Hematopoietic multipotent progenitor cell (in vitro differentiated cells): ENCODE measurements at places on chromosomes 11 and 22.

DNA sequence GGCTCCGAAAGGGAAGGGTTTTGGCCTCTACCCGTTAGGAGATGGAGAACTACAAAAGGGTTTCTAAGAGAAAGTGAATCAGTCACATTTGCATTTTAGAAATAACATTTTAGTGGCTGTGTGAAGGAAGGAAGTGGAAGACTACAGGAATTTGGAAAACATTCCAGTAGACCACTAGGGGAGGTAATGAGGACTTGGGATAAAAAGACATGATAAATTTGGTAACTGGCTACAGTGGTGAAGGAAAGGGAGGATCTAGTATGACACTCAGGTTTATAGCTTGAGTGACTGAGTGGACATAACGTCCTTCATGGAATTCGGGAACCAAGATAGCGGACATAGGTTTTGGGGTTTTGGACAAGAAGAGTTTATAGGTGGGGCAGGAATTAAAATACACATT lies 7.0 kb upstream of the RRM1 start:
- no peak for DNase-seq

DNA sequence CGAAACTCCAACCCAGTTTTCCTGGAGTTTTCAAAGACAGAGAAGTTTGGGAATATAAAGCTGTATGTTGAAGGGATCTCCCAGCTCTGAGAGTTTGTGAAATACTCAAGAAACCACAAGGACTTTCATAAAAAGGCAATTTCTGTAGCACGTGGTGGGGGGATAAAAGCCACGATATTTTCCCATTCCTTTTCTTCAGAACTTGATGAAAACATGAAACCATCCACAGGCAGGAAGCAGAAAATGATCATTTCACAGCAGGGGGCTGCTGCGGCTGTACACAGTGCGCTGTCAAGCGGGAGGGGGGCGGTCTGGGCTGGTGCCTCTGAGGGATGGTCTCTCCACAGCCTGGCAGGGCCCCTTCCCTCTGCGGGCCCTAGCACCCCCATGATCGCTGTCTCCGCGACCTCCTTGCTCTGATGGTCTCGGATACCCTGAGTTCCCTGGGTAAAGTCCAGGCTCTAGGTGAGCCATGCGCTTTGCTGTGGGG lies 423.2 kb downstream of the MN1 start:
- no peak for DNase-seq

DNA sequence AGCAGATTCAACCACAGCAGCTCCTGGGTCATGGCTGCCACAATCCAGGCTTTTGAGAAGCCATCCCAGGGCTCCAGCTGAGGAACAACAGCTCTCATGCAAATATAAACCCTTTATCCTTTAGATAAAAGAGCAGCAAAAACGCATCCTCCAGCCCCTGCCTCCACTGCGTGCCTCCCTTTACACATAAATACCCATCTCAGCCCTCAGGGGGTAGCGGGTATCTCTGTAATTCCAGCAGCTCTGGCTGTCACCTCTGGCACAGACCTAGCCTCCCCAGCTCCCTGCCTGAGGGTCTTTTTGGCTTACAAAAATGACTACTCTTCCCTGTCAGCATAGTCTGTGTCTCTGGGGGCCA lies 21.6 kb downstream of the LMO1 start:
- DNase-seq: no peak

GRCh38 chr11:45755281-45755859 lies 49.6 kb upstream of the SLC35C1 start:
- DNase-seq: no peak

- no peak for DNase-seq
These were observed 9.9 kb downstream of the SYNGR1 start for GRCh38 chr22:39359659-39360195.

GRCh38 chr11:119335091-119335654 lies 846 bp downstream of the RNF26 start:
- DNase-seq: no peak

- DNase-seq: no peak
These were observed 31.7 kb upstream of the CXCR5 start for GRCh38 chr11:118851970-118852369.
